ENCODE measurements at places on chromosomes 13 and 19.

DNA sequence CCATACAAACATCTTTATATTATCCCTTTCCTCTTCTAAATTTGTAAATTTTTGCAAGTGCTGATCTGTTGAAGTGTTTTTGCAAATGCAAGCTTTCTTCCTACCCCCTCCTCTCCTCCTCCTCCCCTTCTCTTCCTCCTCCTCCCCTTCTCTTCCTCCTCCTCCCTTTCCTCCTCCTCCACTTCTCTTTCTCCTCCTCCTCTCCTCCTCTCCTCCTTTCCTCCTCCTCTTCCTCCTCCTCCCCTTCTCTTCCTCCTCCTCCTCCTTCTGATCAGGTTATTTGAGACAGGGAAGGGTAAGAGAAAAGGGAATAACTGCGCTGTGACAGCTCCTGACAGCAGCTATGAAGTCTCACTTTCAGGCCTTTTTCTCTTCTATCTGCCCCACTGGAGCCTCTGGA lies 8.9 kb downstream of the TNFSF13B start:
- no peak for DNase-seq

DNA sequence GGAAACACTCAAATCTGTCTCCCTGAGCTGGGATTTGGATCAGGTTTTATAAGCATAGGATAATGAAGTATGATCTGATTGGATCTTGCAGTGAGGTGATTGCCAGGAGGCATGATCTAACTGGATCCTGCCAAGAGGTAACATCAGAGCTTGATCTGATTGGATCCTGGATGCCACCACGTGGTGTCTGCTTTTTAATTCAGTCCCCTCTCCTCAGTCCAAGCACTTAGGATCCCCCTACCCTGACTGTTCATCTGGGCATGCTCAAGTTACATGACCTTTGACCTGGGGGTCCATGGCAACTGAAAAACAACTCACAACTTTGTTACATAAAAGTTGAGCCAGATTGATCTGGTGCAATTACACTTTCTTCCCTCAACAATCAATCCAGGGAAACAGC lies 47.5 kb upstream of the LSM14A start:
- DNase-seq, result no peak

- DNase-seq, result peak; percentile 88
Observed at GRCh38 chr13:110379905-110380341, 72.8 kb downstream of the COL4A2 start.

- DNase-seq, result no peak
Observed at GRCh38 chr19:51194527-51195315, 30.2 kb upstream of the CD33 start.

DNA sequence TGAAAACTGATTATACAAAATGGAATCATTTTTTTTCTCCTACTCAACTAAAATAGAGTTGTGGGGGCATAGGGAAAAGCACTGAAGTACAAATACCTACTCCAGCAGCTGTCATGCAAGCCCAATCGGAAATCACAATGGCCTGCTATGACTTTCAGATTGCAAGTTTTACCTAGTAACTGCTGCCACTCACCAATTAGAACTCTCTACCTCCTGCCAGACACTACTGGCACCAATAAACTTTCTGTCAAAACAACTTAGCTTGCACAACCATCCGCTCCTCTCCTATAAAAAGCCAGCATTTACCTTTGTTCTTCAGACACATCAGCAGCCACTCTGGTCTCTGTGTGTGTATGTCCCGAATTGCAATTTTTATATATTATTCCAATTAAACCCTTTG lies 9.3 kb upstream of the TRPC4 start:
- DNase-seq, result no peak

Measured in fibroblast of skin of right biceps (primary cell).